ENCODE measurements at places on chromosomes 12 and 14. TPM values are rescaled to one million over a fixed set of nuclear protein-coding genes. Genes with fewer than 3 reads are reported as not detected.
A peak's percentile ranks its signal among the peaks of the same experiment; 100 is the strongest.

The DUSP16 gene
- total RNA-seq: 9.8 TPM

The KRT79 gene
- not detected for total RNA-seq

The KRT82 gene
- not detected for total RNA-seq

The C3AR1 gene
- 1.6 TPM for total RNA-seq

The LRP1-AS gene
- not detected for total RNA-seq

The TMEM263 gene
- 36.3 TPM for total RNA-seq

The SERPINA6 gene
- total RNA-seq: not detected

The CPNE8 gene
- 32.6 TPM for total RNA-seq

The SENP1 gene
- 39.1 TPM for total RNA-seq

The NR1H4 gene
- not detected for total RNA-seq

DNA sequence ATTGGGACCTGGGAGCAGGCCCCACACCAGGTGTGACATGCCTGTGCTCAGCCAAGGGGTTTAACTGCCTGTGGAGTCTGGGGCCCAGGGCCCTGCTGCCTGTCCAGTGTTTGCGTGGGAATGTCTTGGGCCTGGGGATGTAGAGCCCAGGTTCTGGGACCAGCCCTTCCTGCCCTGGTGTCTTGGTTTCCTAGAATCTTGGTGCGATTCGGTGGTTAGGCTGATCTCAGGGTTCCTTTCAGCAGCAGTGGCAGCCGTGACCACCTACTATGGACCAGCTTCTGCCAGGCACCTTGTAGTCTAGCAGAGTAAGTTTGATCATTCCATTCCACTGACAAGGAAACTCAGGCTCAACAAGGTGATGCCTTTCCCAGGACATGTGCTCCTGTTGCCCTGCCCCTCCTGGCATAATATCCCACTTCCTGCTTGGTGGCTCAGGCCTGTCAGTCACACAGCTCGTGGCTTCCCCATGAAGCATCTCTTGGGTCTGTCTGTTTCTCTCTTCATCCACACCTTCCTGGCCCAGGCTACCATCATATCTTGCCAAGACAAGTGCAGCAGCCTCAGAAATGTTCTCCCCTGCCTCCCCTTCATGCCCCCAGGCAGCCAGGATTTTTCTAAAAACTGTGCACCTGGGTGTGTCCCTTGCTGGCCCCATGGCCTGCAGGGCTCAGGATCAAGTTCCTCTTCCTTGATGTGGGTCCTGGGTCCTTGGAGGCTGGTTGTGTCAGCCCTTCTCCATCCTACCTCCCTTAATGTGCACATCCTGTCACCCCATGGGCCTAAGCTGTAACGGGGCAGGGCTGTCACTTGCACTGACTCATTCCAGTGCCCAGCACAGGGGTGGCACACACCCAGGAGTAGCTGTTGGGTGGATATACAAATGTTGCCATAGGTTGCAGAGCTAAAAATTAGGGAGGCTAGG lies 101.6 kb downstream of the SLC25A47 start:
- DNase-seq: no peak

GRCh38 chr12:101876322-101876860 lies 989 bp upstream of the DRAM1 start:
- peak; percentile 3 for DNase-seq

DNA sequence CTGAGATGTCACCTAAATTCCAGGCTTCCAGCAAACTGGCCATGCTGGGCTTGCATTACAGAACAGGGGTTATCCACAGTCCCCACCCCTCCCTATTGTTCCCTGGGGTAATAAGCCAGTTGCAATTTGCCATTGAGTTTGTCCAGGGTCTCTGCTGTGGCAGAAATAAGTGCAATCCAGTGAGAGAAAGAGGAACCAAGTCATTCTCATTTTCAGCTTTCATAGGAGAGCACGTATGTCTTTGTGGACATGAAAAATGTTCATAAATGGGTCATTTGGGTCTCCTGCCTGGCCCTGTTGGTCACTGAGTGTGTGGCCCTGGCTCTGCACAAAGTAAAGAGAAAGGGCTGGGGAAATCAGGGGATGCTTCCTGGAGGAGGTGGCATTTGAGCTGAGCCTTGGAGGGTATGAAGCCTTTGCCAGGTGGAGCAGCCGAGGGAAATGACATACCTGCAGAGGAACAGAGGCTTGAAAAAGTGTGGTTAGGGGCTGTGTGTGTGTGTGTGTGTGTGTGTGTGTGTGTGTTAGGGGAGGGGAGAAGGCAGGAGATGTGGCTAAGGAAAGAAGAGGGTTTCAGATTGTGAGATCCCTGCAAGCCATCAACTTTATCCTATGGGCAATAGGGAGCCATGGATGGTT lies 29.3 kb downstream of the CMKLR1 start:
- no peak for DNase-seq

- no peak for DNase-seq
Measured at GRCh38 chr14:101721951-101722661, 39.4 kb upstream of the PPP2R5C start.

DNA sequence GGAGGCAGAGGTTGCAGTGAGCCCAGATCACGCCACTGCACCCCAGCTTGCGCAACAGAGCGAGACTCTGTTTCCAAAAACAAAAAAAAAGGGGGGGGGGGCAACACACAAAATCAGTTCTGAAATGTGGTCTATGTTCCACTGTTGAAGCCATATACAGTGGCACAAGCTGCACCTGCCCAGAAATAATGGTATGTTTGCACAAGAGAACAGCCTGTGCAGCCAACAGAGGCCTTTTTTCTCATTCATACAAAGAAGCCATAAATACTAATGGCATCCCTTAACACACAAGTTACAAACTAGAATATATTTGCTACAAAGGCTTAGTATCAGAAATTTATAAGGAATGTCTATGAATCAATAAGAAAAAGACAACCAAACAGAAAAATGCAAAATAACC lies 37.1 kb downstream of the ITPR2 start:
- no peak for DNase-seq

GRCh38 chr14:86166541-86166940 lies 636.6 kb downstream of the FLRT2 start:
- no peak for DNase-seq

DNA sequence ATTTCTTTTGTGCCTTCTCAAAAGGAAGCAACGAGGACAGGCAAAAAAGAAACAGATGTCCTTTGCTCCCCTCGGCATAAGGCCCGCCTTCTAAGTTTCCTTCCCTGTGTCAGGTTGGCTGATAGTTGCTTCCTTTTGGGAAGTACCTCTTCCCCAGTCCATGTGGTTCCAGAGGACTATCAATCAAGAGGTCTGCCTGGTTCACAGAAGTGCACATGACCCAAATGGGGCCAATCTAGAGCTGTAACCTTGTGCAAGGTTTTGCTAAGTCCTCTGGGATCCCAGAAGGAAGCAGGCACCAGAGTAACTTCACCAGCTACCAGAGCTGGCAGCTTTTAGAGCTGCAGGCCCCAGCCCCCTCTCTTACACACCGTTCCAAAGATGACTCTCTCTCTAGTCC lies 42.6 kb downstream of the TMEM63C start:
- no peak for DNase-seq

GRCh38 chr12:109680264-109681005 lies 33.2 kb upstream of the FAM222A start:
- no peak for DNase-seq

GRCh38 chr12:48512855-48513254 lies 12.6 kb upstream of the OR8S1 start:
- no peak for DNase-seq

GRCh38 chr12:402029-402389 lies 565 bp downstream of the CCDC77 start:
- DNase-seq: no peak

GRCh38 chr12:30985814-30986452 lies 59.4 kb downstream of the TSPAN11 start:
- peak; percentile 72 for DNase-seq

GRCh38 chr12:46217541-46218321 lies 51.1 kb downstream of the SLC38A1 start:
- DNase-seq: no peak

DNA sequence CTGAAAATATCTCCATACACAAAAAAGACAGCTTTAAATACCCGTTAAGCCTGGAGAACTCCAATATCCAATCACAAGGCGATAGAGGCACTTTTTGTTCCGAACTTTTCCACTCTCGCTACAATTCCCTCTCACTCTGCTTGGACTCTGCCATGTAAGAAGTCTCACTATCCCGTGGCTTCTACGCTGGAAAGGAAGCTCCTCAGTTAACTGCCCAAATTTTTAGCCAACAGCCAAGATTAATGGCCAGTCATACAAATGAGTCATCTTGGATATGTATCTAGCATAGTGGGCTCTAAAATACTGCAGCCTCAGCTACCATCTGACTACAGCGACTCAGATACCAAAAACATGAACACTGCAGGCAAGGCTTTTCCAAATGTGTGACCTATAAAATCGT lies 45.5 kb upstream of the RERGL start:
- no peak for DNase-seq

GRCh38 chr12:129961091-129961490 lies 57.3 kb upstream of the TMEM132D start:
- no peak for DNase-seq

- DNase-seq: no peak
Measured at GRCh38 chr12:58419196-58419760, 477.9 kb downstream of the ATP23 start.

DNA sequence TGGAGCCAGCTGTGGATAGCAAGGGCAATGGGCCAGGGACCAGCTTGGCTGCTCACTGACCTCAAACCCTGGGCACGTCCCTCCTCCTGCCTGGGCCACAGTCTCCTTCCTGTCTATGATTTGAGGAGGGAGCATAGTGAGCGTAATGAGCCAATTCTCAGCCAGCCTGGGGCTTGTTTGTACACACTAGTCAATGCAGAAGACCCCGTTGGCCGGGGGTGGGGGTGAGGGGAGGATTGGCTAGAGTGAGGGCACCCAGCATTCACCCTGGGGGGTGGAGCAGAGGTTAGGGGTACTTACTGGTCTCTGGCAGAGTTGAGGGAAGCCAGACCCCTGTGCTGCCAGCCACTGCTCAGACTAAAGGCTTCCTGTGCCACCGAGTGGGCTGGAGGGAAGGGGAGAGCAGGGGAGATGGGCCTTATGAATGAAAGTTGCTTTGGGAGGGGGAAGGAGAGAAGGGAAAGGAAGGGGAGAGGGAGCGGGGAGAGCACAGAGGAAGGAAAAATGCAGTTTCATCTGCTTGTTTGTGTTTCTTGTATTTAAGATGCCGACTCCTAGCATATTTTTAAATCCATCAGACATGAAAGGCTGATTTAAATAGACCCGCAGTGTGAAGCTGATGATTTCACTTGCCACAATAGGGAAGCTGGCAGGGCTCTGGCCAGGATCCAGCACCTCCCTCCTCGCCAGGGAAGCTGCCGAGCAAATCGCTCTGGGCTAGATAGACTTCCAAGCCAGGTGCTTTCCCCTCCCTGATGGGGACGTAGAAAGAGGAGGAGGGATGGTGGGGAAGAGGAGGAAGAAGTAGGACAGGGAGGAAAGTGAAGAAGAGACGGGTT lies 114.0 kb downstream of the PRMT8 start:
- no peak for DNase-seq

DNA sequence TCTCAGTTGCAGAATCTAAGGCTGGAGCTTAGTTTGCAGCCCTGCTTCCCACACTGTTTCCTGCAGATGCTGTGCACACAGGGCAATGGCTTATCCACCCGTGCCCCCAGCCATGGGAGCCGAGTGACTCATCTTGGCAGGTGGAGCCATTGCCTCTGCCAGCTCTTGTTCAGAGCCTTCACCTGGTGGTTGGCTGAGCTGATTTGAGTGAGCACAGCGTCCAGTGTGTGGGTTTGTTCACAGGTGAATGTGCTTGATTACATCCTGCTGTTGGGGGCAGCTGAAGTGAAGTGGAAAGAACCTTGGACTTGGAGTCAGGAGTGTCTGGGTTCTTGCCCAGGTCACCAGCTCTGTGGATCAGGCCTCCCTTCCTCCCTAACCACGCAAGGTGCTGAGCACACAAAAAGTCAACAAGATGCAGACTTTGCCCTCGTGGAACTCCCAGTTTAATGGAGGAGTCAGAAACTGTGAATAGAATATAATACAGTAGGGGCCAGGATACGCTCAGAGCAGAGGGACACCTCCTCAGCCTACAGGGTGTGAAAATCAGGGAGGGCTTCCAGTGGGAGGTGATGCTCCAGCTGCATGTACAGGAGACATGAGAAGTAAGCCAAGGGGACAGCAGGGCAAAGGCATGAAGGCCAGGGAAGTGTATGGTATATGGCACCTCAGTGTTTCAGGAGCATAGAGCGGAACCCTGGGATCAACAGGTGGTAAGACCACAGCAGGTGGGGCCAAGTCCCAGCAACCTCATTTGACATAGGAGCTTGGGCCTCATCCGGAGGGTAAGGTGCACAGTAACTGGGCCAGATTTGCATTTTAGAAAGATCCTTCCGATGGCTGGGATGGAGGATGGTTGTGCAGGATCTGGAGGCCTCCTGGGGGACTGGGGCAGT lies 22.8 kb downstream of the JDP2 start:
- DNase-seq: no peak

DNA sequence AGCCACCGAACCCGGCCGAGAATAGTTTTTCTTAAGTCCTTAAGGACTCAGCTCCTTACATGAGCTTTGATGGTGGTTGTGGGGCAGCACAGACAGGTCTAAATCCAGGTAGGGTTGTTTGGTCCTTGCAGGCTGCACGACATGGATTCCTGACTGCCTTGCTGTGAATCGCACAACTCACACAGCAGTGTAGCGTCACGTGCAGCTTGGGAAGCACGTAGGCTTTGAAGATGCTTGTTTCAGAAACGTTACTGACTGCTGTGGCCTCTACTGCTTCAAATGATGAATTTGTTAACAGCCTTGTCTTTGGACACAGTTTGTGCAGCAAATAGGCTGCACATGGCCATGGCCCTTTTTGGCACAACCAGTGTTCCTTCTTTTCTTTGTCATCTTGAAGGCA lies 29.9 kb downstream of the ZBTB42 start:
- DNase-seq: no peak

DNA sequence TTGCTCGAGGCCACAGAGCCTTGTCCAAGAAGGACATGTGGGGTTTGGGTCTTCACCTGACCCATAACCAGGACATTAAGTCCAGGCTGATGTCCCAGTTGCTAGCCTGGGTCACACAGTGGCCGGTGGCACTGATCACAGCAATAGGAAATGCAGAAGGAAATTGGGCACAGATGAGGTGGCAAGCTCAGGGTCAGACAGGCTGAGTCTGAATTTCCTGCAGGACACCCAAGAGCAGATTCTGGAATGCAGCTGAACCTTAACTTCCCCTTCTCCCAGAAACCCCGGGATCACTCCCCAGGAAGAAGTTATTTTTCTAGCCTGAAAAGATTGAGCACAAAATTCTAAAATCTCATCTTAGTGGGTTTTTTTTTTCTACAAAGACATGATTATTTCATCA lies 199.9 kb downstream of the KSR2 start:
- no peak for DNase-seq

GRCh38 chr12:80406253-80406652 lies 37.8 kb upstream of the PTPRQ start:
- DNase-seq: no peak

DNA sequence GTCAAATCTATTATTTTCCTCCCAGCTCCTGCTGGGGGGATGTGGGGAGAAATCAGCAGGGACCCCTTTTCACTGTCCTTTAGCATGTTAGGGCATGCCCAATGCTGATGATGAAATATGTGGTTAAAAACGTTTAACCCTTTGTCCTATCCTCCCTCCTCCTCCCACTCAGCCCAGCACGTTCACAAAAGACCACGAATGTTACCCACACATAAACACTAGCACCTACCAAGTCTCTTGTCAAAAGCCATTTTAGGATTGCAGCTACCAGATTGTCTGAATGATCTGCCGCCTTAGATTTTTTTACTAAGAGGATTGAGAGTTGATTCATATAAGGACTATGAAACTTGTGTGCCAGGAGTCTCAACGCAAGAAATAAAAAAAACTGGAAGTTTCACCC lies 70.4 kb downstream of the TBK1 start:
- DNase-seq: no peak

Data from frontal cortex (tissue), 4 donors.